ENCODE measurements at places on chromosomes 6 and 20.

DNA sequence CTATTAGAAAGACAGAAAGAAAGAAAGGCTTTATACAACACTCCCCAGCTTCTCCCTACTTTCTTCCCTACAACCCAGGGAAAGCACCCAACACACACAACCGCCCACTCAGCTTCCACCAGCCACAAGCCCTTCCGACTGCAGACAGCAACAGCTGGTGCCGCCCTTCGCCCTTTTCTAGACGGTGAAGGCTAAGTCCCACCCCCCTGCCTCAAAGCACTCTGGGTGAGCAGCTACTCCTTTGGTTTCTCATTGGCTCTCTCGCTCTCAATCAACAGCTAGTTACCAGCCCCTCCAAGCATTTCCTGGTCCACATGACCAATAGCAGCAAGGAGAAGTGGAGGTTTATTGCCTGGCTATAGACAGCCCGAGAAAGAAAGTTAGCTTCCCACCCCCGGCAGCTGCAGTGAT is 230.1 kb upstream of the MOCS1 start:
- DNase-seq, result no peak

DNA sequence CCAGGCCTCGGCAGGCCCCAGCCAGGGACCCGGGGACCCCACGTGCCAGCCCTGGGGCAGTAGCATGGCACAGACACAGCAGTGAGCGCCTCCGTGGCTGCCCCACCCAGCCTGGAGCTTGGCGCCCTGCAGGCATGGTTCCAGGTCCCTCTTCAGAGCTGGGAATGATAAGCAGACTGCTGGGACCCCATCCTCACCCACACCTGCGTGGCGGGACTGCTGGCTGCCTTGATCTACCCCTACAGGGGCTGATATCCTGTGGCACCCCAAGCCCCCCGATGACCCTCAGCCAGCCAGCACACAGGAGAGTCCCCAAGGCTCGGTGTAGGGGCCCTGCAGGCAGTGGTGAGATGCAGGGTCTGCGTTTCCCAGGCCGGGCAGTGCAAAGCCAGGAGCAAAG is 47.1 kb downstream of the YTHDF1 start:
- DNase-seq, result no peak

DNA sequence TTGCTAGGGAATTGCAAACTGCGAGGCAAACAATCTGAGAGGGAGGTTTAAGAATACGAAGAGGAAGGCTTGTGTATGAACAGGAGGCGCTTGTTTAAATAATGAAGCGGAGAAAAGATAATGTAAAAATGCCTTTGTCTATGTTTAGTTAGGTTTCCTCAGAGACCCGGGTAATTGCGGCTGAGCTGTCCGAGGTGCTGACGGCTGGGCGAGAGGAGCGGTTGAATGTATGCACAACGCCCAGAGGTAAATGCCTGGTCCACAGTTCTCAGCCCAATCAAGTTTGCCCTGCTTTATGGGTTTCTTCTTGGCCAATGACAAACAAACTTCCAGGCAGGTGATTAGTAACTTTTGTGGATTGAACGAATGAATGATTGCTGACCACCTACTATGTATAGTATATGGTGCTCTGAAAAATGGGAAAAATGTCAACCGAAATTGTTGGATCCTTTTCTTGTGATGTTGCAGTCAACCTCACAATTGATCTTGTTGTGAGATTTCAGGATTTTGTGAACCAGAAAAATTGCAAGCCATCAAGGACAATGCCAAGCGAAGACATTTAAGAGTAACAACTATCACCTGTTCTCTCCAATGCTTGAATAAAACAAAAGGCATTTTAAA is 38.3 kb upstream of the SLC32A1 start:
- peak; percentile 47 for DNase-seq

GRCh38 chr20:62019144-62019805 is 46.4 kb downstream of the TAF4 start:
- DNase-seq, result no peak

- DNase-seq, result no peak
These were observed 35.8 kb downstream of the PDSS2 start for GRCh38 chr6:107423474-107423990.

DNA sequence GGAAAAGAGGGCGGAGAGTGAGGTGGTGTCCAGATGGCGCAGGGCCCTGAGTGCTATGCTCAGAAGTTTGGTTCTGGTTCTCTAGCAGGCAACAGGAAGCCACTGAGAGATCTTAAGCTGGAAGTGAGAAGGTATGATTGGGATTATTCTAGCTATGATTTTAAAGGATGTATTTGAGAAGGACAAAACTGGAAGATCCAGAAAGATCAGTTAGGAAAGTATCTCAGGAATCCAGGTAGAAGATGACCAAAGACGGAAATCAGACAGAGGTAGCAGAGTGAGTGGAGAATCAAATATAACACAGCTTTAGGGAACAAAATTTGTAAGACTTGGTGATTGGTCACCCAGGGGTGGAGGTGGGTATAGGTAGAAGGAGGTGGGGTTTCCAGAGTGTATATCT is 5.8 kb downstream of the SYNE1 start:
- DNase-seq, result no peak

- DNase-seq, result no peak
These were observed 1042.9 kb upstream of the EPHA7 start for GRCh38 chr6:94462231-94462630.

GRCh38 chr6:54059683-54060082 is 51.6 kb upstream of the MLIP start:
- DNase-seq, result no peak

DNA sequence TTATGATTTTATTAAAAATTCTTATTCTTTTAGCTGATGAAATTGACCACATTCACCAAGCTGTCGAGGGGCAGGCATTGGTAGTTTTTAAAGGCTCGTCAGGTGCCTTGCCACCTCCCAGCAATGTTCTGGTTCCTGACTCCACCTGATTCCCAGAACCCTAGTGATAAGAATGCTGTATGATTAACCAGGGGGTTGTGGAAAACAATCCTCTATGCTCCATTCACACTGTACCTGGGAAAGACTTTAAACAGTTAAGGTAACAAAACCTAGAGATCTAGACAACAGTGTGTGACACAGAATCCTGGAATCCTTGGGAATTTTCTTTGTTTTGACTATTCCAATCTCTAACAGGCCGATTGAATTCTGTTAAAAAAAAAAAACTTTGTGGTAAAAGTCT is 165.7 kb upstream of the OLIG3 start:
- DNase-seq, result no peak

DNA sequence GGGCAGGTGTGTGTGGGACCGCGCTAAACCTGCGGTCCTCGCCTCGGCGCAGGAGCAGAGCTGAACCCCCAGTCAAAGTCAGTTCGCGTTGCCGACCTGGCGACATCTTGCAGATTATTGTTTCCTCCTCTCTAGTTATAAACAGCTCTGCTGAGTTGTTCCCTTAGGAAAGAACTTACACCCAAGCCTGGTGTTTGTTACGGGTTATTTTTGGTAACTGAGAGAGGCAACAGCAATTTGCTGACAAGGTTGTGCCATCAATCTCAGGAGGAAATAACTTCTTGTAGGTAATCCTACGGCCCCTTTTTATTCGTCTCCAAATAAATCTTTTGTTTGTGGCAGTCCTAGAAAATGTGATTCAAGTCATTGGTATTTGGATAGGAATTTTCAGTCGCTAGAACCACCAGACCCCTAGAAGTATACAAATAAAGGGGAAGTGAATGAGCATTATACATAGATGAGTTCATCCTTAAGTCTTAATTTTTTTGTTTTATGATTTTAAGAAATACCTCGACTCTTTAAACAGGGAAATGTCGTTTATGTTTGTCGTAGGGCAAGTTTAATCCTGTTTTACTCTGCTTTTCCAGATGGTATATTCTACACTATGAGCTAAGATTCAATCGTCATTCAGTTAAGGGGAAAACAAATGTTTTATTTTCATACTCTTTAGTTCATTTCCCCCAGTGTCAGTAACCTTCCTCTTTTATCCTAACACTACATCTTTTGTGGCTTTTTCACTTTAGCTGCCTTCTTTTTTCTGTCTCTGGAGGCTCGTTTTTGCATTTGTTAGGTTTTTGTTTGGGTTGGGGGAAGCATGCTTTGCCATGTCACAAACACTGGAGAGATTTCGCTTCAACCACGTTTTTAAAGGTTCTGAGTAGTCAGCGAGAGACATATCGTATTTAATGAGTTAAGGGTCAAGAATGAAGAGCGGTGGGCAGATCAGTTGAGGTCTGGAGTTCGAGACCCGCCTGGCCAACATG is 1.2 kb downstream of the PM20D2 start:
- peak; percentile 59 for DNase-seq

DNA sequence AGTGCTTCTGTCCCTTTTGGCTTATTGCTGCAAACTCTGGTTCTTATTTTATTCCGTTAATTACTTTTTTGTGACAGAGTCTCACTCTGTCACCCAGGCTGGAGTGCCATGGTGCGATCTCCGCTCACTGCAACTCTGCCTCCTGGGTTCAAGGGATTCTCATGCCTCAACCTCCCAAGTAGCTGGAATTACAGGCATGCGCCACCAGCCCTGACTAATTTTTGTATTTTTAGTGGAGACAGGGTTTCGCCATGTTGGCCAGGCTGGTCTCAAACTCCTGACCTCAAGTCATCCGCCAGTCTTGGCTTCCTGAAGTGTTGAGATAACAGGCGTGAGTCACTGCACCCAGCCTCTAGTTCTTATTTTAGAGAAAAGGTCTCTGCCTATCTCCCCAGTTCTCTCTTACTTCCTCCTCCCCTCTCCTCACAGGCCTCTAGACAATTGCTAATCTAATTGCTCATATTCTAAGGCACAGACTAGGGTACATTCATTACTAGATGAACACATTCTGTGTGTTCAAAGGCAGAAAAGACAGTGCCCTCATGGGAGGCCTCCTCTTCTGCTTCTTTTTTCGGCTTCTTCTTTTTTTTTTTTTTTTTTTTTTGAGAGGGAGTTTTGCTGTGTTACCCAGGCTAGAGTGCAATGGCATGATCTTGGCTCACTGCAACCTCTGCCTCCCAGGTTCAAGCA is 27.0 kb downstream of the EDEM2 start:
- peak; percentile 18 for DNase-seq

Measured in stimulated activated CD4-positive, alpha-beta T cell treated with anti-CD3 and anti-CD28 coated beads, Interleukin-15, amount 100 ng/mL, for 24 hours (primary cell).